ENCODE measurements at places on chromosomes 11 and 22.

GRCh38 chr11:116792144-116792868 is 627 bp upstream of the APOA5 start:
- no peak for DNase-seq

DNA sequence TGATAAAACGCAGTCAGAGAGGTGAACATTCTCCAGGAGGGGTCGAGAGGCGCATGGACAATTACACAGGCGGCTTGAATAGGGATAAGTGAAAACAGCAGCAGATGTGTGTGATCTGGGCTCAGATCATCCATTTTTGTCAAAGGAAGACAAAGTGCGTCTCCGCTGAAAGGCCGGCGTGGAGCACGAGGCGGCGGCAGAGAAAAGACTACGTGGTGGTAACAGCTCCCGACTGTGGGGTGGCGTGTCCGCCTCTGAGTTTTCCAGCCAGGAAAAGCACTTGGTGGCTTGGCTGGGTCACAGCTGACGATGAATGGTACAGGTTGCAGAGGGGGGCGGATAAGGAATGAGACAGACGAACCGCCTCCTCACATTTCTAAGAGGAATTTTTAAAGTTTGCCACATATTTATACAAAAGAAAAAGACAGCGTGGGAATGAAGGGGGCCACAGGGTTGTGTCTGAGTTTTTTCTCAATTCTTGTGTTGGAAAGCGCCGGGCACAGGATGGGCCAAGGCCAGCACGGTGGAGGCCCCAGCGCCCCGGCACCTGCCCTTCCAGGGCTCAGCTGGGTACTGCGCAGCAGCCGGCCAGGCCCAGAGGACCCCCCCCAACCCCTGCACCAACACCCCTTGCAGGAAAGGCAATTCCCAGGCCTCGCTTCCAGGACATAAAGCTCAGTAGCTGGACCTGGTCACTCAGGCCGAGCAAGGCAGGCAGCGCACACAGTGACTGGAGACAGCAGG is 80.4 kb downstream of the TRMU start:
- no peak for DNase-seq

GRCh38 chr11:76600124-76600655 is 70.4 kb downstream of the LRRC32 start:
- DNase-seq = no peak

DNA sequence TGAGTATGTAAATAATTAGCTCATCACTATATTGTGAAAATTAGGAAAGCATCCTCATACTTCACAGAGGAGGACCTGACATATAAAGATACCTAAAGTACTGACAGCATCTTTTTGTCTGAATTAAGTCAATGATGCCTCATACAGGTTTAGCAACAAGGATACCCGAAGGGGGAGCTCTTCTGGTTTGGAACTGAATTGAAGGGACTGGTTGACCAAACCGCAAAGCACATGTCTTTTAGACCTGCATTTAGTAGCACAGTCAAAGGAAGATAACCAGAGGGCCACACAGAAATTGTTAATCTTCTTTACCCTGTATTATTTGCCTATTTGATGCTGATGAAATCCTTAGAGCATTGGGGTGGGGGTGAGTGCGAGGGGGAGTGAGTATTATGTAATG is 12.9 kb upstream of the WT1 start:
- DNase-seq = no peak

DNA sequence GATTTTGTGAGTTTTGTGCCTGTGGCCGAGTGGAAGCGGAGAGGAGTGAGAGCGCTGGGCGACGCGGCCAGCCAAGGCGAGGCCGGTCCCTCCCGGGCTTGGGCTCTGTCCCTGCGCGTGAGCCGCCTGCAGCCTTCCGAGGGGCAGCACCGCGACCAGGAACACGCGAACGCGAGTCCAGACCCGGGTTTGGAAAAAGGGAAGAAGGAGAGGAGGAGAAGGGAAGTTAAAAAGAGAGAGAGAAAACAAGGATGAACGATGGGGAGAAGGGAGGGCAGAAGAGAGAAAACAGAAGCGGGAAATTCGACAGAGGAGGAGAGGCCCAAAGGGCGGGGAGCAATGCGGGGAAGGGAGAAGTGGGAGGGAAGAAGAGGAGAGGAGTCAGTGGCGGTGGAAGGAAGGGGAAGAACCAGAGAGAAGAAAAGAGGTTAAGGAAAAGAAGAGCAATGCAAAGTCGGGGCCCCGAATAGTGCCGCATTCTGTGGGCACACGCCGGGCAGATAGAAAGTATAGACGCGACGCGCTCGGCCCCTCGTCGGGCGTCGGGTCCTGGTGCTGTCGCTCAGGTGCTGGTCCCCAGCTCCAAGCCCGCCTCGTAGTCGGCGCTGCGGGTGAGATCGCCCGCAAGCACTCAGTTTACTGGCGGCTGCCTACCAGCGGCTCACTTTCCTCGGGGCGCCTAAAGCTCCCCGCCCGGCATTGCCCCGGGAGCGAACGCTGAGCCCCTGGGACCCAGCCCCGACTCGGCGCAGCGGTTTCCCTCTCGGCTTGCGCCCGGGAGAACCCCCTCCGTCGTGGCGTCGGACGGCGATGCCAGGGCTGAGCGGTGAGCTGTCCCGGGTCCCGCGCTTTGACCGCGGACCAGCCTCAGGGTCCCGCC is 2.8 kb upstream of the BARX2 start:
- DNase-seq = no peak

GRCh38 chr11:45815747-45816146 is 10.8 kb downstream of the SLC35C1 start:
- DNase-seq = no peak

- no peak for DNase-seq
Observed at GRCh38 chr22:30535182-30535581, 11.4 kb downstream of the SEC14L6 start.

DNA sequence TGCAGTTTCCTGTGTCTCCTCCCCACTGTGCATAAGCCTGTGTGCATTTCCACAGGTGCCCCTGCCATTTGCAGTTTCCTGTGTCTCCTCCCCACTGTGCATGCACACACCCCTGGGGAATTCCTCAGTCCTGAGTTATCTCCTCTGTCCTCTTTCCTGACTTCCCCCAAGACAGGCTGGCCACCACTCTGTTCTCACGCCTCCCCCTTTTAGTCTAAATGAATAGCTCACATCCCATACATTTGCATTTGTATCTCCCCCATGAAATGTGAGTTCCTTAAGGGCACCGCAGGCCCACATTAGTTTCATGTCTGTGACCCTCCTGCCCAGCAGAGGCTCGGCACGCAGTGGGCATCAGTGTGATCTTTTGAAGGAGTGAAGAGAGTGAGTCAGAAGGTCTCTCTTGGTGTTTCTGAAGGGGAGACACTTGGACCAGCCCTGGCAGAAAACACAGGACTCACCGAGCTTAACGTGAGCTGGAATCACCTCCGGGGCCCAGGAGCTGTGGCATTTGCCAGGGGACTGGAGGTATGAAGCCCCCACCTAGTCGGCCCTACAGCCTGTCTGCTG is 6.2 kb downstream of the LRRC74B start:
- no peak for DNase-seq

DNA sequence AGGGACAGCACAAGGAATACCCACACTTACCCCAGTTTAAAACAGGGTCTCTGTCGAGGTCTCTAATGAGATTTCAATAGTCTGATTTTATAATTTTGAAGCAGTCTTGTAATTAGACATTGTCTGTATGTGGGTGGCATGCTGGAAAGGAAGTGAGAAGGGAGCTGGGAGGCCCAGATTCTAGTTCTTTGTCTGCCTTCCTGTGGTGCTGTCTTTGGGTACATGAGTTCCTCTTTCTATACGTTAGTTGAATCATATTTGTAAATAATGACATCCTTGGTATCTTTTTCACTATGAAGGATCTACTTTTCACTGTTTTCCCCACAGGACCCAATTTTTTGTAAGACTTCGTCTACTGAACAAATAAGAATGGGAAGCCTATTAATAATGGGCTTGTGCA is 42.0 kb upstream of the TENM4 start:
- no peak for DNase-seq

- DNase-seq = no peak
Observed at GRCh38 chr11:64341851-64342791, 2.1 kb downstream of the CCDC88B start.

DNA sequence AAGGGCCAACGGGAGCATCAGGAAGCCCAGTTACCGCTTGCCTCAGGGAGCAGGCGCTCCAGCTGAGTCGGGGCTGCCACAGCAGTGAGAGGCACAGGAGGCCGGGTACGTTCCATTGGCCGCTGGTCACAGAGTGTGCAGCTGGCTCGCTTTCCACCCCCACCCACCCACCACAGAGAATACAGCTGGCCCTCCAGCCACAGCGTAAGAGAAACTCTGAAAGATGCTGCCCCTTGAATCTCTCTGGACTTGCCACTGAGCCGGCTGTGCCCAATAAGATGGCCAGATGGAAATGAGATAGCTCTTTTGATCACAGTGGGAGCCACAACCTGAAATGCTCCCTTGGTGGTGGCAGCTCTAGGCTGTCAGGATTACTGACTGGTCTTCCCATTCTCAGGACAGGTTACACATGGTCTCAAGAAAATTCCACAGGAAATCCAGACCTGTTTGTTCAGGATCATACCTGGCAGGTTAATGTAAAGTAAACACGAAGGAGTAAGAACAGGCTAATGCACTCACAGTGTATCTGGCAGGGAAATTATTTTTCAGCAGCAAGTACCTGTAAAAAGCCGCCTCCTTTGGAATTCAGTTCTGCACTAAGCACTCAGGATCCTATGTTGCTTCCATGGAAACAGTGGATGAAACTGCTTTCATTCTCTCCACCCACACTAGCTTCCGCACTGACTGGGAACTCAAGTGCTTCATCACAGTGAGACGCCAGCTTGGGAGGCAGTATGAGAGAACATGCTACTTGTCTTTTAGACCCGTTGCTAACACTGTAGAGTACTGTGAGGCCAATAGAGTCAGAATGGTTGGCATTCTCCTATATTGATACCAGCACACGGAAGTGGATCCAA is 16.5 kb downstream of the SIAE start:
- no peak for DNase-seq

DNA sequence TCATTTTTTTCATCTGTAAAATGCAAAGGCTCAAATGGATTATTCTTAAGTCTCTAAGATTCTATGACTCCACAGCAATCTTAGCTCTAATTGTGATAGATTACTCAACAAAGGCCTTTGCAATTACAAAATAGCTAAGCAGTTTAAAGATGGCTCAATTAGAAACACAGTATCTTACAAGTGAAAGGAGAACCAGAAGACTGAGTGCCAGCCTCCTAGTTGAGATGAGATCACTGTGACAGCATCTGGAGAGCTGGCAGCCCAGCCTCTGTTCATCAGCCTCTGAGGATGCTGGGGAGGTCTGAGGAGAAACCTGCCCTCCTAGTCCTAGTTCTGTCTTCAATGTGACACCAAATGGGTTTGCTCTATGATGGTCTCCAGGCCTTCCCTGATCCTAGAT is 158.4 kb upstream of the NARS2 start:
- DNase-seq = no peak

- no peak for DNase-seq
Observed at GRCh38 chr11:93481696-93482095, 61.5 kb downstream of the SMCO4 start.

DNA sequence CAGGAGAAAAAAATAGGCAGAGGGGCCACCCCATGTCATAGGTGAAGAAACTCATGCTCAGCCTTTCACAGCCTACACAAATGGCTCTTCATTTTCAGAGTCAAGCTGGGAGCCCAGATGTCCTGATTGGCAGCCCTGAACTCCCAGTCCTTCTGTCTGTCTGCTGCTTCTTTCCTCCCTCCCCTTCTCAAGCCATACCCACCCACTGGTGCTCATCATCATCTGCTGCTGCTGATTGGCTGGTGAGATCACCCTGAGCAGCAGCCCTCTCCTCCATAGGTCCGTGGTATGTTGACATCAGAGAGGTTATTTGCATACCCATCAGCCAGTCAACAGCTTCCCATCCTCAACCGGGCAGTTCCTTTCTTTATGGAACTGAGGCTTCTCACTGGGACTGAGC is 46.1 kb upstream of the PRDM11 start:
- DNase-seq = no peak

DNA sequence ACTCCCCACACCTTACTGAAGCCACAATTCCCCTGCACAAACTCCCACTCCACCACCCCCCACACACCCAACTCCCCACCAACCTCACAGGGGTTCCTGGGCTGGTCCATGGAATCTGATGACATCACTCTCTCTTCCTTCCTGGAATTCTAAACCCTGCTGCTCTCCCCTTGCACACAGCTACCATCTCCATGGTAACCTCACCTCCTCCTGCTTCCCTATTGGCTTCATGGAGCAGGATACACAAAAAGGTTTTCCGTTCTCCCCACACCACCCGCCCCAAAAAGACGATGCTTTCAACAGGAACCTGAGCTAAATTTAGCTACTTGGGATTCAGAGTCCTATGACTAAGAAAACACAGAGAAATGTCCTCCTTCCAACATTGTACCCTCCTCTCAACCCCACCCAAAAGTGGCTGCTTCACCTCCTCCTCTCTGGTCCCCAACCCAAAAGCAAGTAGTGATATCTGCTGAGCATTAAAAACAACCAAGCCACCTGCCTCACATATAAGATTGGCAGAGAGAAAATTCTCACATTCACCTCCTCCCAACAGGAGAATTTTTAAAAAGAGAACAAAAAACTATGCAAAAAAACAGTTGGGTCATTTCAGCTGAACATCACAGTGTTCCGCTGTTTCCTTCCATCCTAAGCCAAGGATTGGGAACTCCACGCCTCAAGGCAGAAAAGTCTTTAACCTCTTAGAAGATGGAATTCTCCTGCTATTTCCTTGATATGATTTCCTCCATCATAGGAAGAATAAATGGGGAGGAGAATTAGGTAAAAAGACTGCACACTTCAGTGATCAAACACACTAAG is 66.9 kb downstream of the RBFOX2 start:
- DNase-seq = no peak

DNA sequence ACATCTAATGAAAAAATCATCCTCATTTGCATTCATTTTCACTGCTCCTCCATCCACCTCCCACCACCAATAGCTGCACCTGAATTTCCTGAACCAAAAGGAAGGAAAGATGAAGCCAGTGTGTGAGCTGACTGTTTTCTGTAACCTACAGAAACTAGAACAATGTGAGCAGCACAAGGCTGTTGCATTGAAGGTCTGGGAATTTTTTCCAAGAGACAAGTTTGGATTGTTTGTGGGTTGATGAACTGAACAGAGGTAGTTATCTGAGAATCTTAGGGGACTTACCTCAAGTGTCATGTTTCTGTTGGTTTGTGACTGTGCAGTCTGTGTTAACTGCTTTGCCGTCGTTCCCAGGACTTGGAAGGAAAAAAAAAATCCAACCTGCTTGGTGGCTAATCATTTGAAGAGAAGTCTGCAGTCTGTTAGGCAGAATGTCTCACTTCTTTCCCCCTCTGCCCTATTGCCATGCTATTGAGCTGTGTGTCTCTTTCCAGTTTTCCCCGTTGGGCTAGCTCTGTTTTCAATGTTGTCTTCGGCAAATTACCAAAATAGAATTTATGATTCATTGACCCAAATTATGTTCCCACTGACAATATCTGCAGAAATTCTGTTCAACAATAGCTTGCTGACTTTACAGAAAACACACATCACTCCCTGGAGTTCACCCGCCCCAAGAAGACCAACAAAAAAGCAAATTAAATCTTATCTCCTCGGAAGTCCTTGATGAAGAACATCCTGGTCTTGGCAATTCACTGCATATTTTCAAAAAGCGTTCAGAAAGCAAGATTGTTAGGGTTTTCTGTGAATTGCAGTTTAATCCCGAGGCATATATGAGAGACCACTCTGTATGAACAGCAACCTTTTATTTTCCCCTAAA is 76.0 kb downstream of the SC5D start:
- no peak for DNase-seq

- DNase-seq = no peak
Observed at GRCh38 chr11:19474211-19474610, 233.5 kb upstream of the E2F8 start.

GRCh38 chr11:89347071-89347470 is 144.1 kb downstream of the NOX4 start:
- no peak for DNase-seq

- DNase-seq = no peak
Observed at GRCh38 chr11:72589802-72590761, 84.1 kb downstream of the PDE2A start.
